ENCODE measurements at places on chromosomes 12 and 14.

DNA sequence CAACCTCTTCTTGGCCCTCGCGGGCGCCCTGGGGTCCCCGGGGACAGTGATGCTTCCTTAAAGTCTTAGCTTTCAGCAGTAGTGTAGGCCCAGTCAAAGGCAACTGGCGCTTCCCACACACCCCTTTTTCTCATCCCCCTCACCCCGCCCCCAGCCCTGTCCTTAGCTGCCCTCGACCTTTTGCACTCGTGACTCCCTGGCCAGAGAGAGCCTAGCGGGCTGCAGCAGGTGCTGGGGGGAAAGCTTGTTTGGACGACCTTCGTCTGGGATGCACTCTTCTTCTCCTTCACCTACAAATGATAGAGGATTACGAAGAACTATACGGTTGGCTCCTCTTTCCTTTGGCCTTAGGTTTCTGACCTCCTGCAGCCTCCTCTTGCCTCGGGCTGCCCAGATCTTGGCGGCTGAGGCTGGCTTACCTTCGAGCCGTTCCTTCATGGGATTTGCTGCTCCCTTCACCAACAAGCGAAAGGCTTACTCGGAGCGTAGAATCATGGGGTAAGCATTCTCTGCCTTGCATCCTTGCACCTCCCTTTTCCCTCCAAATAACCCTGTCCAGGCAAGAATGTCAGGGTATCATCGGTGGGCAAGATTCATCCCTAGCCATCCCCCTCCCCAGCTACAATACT lies 815 bp downstream of the COQ10A start:
- DNase-seq: no peak

DNA sequence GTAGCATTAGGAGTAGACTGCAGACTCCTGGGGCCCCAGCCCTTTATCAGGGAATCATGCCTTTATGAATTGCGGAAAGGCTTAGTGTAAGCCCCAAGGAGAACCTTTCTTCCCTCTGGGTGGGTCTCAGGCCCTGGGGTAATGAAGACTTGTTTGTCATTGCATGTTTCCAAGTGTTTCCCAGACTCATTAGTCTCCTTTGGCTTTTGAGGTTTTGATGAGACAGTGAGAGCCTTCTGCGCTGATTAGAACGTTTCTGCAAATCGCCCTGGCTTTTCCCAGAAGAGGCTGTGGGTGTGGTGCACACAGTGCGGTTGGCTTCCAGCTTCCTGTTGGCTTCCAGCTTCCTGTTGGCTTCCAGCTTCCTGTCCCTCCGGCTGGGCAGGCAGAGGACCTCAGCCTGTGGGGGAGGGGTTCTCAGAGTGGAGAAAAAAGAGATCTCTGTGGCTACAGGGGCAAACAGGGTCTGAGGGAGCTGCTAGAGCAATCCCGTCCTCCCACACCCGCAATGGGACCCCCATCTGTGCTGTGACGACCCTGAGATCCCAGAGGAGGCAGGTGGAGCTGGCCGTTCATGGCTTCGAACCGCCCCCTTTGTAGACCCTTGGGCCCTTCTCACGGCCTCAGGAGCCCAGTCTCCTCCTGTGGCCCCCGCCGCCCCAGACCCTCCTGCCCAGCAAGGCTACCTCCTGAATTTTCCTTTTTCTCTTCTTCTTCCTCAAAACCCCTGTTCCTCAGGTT lies 42.1 kb downstream of the GPR68 start:
- DNase-seq: no peak

DNA sequence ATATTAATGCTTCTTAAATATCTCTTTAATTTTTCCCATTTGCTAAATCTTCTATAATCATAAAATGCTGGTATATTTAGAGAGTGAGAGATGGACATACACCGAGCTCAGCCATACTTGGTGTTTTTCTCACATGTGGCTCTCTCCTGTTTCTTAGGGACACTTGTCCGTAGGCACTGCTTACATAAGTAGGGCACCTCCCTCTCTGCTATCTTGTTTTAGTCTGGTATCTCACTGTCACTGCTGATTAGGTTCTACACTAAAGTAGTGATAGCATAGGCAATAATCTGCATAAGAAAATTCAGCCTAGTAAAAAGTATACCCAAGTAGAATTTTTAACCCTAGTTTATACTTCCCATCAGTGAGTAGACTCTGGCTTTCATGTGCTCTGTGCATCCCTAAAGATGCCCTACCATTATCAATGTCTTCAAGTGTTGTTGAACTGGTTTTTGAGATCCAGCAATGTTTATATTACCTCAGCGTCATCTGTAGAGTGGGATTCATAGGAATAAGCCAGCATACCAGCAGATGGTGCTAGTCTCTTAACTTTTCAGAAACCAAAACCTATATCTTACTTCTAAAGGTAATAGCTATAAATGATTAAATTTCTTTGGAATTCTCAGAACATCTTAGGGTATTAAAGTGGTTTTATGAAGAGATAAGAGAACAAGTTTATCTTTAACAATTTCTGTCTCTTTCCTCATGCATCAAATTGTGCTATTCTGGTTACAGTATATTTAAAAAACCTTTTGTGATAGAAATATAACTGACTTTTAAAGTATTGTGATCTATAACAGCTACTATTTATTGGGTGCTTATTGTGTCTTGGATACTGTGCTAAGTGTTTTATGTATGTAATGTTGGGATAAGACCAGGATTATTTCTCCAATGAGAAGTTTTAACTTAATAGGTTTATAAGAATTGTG lies 32.9 kb downstream of the ARID2 start:
- DNase-seq: no peak

- DNase-seq: no peak
These were observed 22.0 kb downstream of the SLC25A21 start for GRCh38 chr14:37150414-37150813.

GRCh38 chr12:19783547-19784444 lies 344.5 kb downstream of the AEBP2 start:
- no peak for DNase-seq

GRCh38 chr12:113512568-113512967 lies 40.9 kb upstream of the LHX5 start:
- no peak for DNase-seq

DNA sequence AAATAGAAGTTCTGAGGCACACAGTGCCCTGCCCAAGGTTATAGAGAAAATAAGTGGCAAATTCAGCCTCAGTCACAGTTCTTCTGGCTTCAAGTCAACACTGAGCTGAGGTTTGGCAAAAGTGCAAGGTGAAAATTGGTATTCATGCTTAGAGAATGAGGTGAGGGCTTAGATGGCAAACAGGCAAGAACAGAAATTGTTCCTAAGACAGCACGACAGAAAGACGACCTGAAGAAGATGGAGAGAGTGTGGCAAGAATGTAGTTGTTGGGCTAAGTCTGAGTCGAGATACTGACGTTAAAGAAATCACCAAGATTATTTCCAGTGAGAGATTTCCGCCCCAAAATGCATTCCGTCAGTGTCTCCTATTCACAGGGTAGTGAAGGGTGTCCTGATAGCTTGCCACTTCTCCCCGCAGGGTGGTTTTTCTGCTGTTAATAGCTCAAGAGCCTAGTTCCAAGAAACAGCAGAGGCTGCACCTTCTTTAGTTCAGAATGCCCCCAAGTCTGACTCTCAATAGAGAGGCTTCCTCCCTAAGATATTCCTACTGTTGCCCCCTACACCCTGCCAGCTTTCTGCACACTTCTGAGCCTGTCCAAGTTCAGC lies 260.8 kb upstream of the AMIGO2 start:
- DNase-seq: no peak

DNA sequence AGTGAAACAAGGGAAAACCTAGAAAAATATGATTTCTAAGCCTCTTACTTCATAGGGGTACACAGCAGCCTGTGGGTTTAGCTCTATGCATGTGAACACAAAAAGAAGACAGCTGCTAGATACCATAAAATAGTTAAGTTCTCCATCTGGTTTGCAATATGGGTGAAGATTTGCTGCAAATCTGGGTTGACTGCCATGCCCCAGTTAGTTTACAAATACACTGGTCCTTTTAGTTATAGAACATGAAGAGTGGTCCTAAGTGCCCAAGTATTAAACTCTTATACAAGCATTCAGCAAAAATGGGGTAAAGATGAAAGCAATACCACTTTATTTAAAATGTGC lies 176.1 kb downstream of the AEBP2 start:
- DNase-seq: no peak

DNA sequence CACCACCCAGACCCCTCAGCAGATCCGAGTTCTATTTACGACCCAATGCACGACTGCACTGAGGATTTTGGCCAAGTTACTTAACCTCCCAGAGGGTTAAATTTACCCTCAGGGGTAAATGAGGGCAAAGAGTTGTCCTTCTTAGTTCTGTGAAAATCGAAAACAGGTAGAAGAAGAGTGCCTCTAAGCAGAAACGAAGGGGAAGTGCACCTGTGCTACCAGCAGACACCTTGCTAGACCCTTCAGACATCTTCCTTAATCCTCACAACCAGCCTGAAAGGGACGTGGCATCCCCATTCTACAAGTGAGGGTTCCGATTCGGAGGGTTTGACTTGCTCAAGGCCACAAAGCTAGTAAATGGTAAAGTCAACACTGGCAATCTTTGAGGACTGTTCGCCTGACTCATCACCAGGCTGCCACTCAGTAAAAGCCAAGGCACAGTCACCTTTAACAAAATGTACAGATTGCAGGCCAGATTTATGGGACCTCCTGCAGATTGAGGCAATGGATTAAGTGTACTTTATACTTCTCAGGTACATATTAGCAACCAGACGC lies 1.6 kb downstream of the GSG1 start:
- DNase-seq: no peak

DNA sequence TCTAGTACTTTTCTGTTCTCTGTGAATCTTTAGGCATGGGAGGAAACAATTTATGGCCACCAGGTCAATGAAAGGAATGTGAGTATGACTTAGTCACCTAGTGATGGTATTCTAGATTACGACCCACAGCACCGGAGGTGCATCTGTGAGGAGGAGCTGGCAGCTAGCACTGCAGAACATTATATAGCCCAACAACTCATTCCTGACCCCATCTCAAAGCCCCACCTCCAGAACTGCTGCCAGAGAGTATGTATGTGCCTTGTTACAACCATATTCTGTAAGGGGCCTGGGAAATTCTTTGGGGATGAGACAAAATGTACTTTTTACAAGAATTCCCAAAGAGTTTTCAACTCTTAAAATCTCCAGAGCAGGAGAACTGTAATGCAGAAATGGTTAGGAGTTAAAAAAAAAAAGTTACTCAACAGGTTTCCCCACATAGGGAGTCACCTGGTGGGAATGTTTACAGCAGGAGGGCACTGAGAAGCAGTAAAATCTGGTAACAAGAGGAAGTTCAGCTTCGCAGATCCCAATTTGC lies 34.9 kb upstream of the CERS5 start:
- DNase-seq: no peak

GRCh38 chr12:23528316-23528715 lies 421.2 kb downstream of the SOX5 start:
- no peak for DNase-seq

DNA sequence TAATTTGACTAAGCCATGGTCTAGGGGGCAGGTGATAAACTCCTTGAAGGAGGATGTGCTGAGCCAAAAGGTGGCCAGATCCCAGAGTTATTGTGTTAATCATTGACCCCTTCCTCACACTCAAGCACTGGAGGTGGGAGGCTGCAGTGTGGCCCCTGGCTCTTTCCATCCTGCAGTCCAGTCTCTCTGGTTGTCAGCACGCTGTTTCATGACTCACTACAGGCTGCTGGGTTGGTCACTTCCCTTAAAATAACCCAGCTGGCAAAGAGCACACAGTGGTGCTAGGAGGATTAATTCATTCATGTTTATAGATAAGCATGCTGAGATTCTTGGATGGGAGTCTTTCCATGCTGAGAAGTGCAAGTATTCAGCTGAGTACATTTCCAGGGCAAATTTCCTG lies 228.9 kb downstream of the ANO2 start:
- DNase-seq: no peak

- DNase-seq: no peak
These were observed 150.2 kb downstream of the TMEM132D start for GRCh38 chr12:129753586-129753985.

GRCh38 chr14:91737619-91738018 lies 5.7 kb upstream of the CATSPERB start:
- no peak for DNase-seq

GRCh38 chr14:31489691-31490090 lies 1.9 kb upstream of the GPR33 start:
- DNase-seq: no peak

- DNase-seq: no peak
These were observed 186.5 kb upstream of the ATP2B1 start for GRCh38 chr12:89895101-89895500.

GRCh38 chr12:24172031-24172772 lies 222.7 kb upstream of the SOX5 start:
- no peak for DNase-seq

DNA sequence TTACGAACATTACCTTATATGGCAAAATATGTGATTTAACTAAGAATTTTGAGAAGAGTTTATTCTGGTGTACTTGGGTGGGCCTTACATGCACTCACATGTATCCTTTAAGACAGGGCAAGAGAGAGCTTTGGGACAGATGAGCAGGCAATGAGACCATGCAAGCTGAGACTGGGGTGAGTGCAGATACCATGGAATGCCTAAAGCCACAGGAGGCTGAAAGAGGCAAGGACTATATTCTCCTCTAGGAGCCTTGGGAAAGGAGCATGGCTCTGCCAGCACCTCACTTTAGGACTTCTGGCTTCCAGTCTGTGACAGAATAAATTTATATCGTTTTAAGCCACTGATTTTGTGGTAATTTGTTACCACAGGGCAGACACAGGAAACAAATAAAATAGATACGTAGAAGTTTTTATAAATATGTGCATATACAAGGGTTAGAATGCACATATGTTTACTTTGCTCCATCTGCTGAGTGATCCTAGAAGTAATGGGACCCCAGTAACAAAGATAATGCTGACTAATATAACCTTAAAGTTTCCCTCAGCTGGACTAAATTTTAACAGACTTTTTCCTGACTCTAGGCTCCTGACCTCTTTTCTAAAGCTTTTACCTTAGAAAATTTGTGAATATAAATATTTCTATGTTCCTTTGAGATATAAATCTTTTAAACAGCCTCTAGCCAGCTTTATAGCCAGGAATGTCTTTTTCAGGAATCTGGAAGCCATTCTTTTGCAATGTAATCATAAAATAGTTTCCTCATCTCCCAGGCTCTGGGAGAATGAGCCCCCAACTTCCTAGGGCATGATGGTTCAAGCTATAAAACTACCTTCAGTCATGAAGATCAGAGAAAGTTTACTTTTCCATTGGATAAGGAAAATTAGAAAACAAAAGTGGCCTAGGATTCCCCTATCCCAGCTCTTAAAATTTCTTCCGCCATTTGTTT lies 216.8 kb downstream of the PPFIA2 start:
- no peak for DNase-seq

DNA sequence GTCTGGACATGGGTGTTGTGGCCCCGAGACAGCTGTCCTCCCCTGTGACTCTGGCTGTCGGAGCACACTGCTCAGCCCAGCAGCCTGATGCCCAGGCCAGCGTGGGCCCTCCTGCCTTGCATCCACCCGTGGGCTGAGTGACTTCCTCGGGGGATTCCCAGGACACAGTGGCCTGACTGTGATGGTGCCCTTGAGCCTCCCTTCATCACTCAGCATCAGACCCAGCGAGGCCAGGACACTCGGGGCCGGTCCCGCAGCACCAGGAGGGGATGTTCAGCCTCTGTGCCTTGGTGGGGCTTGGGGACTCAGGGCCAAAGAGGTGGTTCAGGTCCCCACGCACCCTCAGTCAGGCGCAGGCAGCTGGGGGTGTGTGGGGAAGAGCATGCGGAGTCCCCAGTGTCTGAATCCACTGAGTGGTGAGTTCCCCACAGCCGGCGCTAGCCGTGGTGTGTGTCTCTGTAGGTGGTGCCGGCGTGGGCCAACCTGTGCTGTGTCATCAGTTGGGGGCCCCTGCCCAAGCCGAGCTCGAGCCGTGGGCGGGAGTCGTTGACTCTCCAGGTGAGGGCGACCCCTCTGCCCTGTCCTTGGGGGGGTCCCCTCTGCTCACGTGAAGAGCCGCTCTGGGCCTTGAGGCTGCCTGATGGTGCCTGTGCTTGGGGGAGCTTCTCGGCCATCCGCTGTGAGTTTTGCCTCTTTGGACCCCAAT lies 185.8 kb downstream of the ADGRD1 start:
- DNase-seq: no peak
